NCI-H1417 (cell line): ENCODE measurements at places on chromosomes 13 and 19.

GRCh38 chr13:47945738-47946137, 55.3 kb downstream of the SUCLA2 start:
- DNase-seq = no peak

- DNase-seq = no peak
Observed at GRCh38 chr13:75796825-75797224, 160.7 kb downstream of the LMO7 start.

DNA sequence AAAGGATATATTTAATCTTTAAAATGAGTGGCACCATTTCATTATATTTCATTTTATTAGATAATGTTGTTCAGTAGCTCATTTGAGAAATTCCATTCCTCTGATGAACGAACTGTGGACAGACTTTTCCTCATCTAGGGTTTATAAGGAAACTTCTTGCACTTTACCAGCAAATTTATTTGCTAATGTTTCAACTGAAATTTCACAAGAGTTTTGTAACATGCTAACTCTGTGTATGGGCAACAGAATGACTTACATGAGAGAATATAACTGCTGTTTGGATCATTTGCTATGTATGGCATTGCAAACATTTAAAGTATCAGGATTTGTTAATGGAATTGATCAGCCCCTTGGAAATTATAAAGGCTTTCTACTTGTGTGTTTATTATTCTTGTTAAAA, 3.7 kb upstream of the IRS2 start:
- DNase-seq = no peak

DNA sequence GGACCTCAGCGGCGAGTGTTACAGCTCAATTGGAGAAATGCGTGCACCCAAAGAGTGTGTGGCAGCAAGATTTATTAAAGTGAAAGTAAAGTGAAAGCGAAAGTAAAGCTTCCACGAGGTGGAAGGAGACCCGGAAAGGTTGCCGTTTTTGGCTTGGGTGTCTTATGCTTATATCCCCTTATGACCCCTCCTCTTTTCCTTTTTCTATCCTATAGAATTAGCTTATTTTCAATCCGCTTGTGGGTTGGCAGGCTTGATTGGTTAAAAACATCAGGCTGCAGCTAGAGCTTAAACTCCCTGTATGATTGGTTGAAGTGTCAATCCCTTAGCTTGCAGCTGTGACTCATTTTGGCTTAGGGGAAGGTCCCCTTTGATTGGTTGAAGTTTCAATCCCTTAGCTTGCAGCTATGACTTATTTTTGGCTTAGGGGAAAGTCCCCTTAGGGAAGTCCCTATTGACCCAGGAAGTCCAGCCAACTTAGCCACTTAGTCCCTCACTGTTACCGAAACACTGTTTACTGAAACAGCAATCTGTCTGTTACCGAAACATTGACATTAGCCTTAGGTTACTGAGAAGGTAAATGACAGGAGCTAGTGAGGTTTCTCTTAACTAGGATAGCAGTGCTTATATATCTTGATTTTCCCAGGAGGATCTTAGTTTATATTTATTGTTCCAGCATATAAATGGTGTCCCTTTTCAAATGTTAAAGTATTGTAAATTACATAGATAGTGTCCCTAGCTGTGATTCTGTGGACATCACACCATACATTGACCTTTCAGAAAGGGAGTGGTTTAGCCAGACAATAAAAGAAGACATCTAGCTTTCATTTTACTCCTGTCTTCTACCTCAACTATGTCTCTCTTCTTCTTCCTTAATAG, 575.8 kb downstream of the DACH1 start:
- DNase-seq = peak; percentile 90

DNA sequence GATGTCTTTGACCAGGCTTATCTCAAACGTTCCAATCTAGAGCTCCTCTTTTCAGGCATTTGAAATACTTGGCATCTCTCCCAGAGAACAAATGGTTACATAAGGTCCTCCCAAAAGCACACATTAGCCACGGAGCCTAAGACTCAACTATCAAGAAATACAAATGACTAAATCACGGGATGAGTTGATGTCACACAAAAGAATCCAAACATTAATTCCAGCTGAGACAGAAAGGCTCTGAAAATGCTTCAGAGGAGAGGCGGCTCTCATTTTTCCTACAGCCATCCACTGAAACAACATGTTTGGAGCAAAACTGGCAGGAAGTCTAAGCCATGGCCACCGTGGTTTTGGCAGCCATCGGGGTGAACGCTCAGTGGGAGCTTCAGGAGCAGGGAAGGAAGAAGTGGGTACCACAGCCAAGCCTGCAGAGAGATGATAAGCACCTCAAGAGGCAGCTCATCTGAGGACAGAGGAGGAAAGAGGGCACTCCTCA, 122.5 kb downstream of the STK24 start:
- DNase-seq = no peak
